DND-41 (cell line): ENCODE measurements at places on chromosomes 7 and 10.

GRCh38 chr10:96271016-96271815, at the start of gene BLNK:
BLNK (minus strand) TSS chr10:96271569; CDS start chr10:96271398, 171 bp downstream.
- H3K27me3 ChIP-seq, result no peaks in the 10 kb centered on the region
- H3K36me3 ChIP-seq, result no peaks in the 10 kb centered on the region
- DNase-seq, result no peak
- peaks cover 6% of the 10 kb centered on the region for H3K4me1 ChIP-seq

DNA sequence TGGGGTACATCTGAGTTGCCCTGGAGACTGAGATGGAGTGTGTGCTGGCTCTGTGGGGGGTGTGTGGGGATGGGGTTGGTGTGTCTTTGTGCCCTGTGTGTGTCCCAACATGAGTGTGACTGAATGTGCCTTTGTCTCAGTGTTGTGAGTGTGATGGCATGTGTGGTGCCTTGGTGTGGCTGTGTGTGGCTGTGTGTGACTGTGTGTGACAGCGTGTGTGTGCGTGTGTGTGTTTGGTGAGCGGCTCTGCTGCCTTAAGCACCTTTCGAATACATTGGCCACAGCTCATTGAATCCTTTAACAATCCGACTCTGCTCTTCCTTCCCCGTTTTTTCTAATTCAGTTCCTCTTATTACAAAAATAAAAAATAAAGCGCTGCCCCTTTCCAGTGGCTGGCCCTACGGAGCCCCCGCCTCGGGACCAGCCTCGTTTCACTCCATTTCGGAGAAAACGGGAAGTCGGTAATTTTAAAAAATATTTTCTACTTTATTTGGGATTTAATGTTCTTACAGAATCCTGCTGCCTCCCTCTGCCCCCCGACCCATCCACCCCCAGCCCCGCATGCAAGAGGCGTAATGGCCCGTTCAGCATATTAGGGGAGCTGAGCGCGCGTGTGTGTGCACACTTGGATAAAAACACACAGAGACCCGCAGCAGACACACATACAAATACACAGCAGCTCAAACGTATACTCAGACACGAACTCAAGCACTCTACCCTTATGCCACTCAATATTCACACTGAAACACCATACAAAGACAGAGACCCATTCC, 35.5 kb downstream of the HIF1AN start:
- H3K36me3 ChIP-seq, result no peaks in the 10 kb centered on the region
- DNase-seq, result no peak
- no peaks in the 10 kb centered on the region for H3K27me3 ChIP-seq
- no peak overlapping the region for H3K4me3 ChIP-seq

- H3K27me3 ChIP-seq, result no peaks in the 10 kb centered on the region
- DNase-seq, result no peak
- no peaks in the 10 kb centered on the region for H3K4me1 ChIP-seq
Measured at GRCh38 chr7:19587291-19587690, 121.5 kb downstream of the POLR1F start.

- no peak overlapping the region for H3K4me3 ChIP-seq
- no peaks in the 10 kb centered on the region for H3K27me3 ChIP-seq
- H3K4me1 ChIP-seq, result no peaks in the 10 kb centered on the region
- no peaks in the 10 kb centered on the region for H3K36me3 ChIP-seq
- no peak overlapping the region for H3K27ac ChIP-seq
Measured at GRCh38 chr10:50347394-50347802, 96.1 kb upstream of the ASAH2 start.

DNA sequence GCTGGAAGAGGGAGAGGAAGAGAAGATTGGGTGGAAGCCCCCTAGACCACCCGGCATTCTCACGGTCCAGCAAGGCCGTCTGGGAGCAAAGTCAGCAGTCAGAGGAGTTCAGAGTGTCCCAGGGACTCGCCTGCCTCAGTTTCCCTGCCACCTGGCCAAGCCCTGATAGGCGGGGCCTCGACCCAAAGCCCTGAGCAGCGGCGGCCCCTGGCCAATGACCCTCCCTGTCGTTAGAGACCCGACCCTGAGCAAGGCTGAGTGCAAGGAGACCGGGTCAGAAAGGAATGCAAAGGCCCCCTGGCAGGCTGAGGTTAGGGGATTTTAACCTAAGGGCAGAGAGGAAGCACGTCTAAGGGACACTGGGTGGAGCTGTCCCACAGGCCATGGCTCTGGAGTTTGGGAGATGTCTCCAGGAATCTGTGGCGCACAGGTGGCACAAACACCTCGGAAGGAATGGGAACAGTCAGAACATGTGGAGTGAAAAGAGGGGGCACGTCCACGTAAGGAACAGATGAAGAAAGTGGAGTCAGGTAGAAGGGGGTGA, 196.8 kb upstream of the PDE1C start:
- H3K27me3 ChIP-seq, result no peaks in the 10 kb centered on the region
- H3K27ac ChIP-seq, result no peak overlapping the region
- H3K4me1 ChIP-seq, result no peaks in the 10 kb centered on the region
- no peak for DNase-seq

- H3K36me3 ChIP-seq, result no peaks in the 10 kb centered on the region
- no peaks in the 10 kb centered on the region for H3K4me1 ChIP-seq
- no peak overlapping the region for H3K4me3 ChIP-seq
- H3K27ac ChIP-seq, result no peak overlapping the region
Measured at GRCh38 chr7:116665332-116665996, 6.5 kb upstream of the MET start.

DNA sequence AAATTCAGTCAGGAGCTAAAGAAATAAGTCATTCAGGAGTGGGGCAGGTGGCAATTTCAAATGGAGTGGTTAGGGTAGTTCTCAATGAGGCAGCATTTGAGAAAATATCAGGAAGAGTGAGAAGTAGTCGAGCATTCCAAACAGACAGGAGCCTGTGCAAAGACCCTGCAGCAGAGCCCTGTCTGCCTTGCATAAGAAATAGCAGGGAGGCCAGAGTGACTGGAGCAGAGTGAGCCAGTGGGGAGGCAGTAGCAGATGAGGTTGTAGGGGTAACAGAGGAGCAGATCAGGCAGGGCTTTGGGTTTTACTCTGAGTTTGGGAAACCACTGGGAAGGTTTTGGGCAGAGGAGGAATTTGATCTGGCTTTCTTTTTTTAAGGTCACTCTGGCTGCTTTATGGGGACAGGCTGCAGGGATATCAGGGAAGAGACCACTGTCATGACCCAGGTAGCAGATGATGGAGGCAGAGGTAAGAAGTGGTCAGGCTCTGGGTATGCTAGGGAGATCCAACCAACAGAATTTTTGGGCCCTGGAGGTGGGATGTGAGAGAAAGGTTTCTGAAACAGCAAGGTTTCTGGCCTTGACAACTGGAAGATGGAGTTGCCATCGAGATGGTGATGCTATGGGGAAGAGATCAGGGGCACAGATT, 1.3 kb upstream of the BLVRA start:
- no peaks in the 10 kb centered on the region for H3K36me3 ChIP-seq
- H3K27ac ChIP-seq, result no peak overlapping the region
- no peak for DNase-seq
- H3K4me1 ChIP-seq, result peaks cover 24% of the 10 kb centered on the region
- no peaks in the 10 kb centered on the region for H3K27me3 ChIP-seq
